Neuronal stem cell (in vitro differentiated cells): ENCODE measurements at places on chromosomes 1 and 21.

GRCh38 chr1:214402613-214403083 lies 121.7 kb downstream of the SMYD2 start:
- DNase-seq = no peak

GRCh38 chr1:195714248-195714647 lies 894.0 kb downstream of the KCNT2 start:
- no peak for DNase-seq

GRCh38 chr1:207996636-207997035 lies 85.7 kb upstream of the CD34 start:
- no peak for DNase-seq

- no peak for DNase-seq
Measured at GRCh38 chr21:36723371-36723881, 24.5 kb downstream of the SIM2 start.

DNA sequence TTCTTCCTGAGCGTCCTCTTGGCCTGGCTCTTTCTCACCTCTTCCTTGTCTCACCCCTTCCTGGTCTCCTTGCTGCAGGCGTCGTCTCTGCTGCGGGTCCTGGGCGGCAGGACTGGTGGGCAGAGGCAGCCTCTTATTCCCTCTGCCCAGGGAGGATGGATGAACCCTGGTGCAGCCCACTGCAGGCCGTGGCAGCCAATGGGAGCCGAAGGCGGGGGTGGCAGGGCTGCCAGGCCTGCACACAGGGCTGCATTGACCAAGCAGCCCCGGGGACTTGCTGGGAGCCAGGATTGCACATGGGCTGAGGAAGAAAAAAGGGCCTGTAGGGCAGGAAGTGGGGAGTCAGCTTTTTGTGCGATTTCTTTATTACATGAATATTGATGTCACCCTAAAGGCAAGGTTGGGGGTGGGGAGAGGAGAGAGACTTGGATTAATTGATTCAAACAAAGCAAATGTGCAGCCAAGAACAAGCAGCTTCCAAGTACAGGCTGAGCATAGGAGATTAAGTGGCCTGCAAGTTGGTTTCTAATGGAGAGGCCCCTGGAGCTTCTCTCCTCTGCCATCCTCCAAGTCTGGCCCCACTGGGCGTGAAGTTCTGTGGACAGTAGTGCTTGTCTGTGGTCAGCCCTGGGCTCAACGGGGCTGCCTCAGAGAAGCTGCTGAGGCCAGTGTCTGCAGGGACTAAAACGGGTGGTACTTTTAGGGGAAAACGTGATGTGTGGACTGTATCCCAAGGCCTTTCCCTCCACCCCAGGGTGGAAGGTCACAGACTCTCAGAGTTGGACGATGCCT lies at the start of gene S100B:
S100B (minus strand) TSS at position 108 of the 792 bp plus-strand sequence. CDS start 2,667 bp downstream, outside the sequence.
- DNase-seq = no peak

DNA sequence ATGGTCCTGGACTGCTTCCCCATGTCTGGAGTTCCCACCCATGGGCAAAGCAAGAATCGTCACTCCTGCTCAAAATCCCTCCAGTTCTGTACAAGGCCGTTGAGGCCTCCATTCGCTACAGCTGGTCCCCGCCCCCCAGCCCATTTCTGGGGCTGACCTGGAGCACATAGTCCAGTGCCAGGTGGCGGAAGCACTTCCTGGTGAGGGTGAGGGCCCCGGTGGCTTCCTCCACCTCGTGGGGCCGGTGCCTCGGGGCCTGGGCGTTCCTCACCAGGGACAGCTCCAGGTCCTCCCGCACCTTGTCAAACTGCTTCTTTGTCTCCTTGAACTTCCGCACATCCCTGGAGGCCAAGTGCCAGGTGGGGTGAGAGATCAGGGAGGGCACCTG lies 7.4 kb downstream of the ACAP3 start:
- DNase-seq = no peak

- peak; percentile 55 for DNase-seq
Measured at GRCh38 chr21:20570824-20571232, 427.4 kb upstream of the NCAM2 start.

- DNase-seq = no peak
Measured at GRCh38 chr1:41629141-41629540, 144.7 kb upstream of the EDN2 start.

DNA sequence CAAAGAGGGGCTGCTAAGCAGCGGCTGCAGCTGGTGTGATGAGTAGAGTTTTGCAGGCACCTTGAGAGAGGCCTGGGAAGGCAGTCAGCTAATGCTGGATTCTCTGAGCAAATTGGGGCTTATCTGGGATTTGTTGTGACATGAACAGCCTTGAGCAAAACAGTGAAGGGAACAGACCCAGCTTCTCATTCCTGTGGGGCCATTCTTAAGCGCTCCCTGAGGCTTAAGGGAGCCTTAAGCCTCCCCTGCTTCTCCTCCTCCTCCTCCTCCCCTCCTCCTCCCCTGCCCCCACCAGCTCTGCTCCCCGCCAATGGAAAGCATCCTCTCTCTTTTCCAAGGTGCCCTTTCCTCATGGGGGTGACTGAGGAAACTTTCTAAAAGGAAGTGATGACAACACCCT lies 21.3 kb downstream of the HMGCS2 start:
- DNase-seq = no peak

GRCh38 chr1:66648901-66649595 lies 103.2 kb upstream of the DYNLT5 start:
- no peak for DNase-seq

DNA sequence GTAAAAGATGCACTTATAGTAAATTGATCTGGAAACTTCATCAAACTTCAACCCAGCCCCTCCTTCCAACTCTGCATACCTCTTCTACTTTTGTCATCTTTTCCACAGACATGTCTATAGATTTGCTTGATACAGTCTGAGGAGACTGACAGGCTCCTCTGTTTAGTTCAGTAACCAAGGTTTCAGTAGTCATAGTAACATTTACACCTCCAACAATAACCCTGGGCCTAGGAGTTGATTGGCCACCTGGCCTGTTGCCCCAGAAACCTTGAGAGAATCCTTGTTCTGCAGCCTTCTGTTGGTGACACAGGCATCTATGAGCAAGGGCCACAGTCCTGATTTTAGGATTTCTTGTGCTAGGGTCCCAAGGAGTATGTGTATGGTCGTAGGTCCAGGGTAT lies at the start of gene CFAP141:
CFAP141 (minus strand) TSS at position 138 of the 400 bp plus-strand sequence; CDS start at position 112, 26 bp downstream.
- no peak for DNase-seq

- DNase-seq = no peak
Measured at GRCh38 chr1:40413527-40414252, 36.6 kb upstream of the ZFP69B start.

DNA sequence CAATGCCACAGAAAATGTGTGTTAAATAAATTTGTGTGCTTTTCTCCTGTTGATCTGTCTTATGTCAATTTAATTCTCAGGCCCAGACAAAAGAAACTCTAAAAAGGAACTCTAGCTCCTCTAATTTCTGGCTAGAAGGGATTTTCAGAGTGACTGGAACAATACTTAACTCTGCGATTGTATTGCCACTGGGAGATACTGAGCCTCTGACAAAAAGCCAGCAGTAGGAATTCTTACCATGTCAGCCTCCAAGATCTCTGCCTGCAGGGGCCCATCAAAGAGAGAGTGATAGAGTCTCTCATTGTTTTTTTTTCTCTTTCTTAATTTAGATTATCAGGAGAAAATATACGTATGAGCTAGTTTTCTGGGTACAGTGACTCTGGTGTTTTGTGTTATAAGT lies 1165.7 kb downstream of the BRINP3 start:
- DNase-seq = peak; percentile 12

DNA sequence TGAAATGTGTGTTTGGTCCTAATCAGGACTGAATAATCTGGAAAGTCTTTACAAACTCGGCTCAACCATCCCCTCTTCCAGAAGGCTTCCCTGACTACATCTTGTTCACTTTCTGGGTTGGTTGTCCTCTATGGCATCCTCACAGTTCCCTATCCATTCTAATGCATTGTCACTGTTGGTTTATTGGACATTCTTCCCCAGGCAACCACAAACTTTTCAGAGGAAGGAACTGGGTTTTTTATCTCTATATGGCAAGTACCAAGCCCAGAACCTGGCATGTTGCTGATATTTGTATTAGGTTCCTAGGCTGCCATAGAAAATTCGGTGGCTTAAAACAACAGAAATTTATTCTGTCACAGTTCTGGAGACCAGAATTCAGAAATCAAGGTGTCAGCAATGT lies 363.5 kb upstream of the ST6GALNAC5 start:
- no peak for DNase-seq

DNA sequence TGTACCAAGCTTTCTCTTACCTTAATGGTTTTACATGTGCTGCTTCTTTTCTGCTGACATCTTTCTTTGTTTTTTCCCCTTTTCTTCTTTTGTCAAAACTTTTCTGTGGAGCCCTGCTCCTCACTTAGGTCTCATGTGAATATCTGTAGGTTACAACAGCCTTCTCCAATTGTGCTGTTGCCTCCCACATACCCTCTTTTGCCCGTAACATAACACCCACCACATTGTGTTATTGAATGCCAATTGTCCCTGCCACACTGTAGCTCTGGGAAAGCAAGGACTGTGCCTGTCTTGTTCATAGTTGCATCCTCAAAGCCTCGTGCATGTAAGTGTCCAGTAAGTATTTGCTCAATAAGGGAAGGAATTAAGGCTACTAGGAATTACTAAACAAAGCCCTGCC lies 46.3 kb upstream of the AKT3 start:
- no peak for DNase-seq

DNA sequence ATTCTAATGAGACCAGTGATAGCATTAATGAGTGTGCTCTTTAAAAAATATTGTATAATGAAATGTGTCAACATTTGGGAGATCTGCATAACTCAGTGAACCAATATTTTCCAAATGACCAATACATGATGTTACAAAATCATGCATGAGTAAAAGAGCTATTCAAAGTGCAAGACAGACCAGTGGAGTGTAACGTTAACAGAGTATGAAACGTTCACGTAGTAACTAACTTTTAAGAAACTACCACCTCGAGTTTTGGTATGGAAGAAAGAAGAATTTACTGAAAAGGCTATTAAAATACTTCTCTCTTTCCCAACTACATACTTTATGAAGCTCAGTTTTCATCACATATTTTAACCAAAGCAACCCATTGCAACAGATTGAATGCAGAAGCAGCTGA lies 9.6 kb upstream of the SLC6A9 start:
- no peak for DNase-seq

GRCh38 chr1:230348386-230349019 lies 77.6 kb downstream of the PGBD5 start:
- DNase-seq = no peak
